Adrenal gland (tissue), 19 donors: ENCODE measurements at places on chromosomes 3 and 15. TPM values are rescaled to one million over a fixed set of nuclear protein-coding genes. Genes with fewer than 3 reads are reported as not detected.

- no peak for DNase-seq
These were observed 926.6 kb downstream of the EPHA3 start for GRCh38 chr3:90034038-90034437.

- no peak for DNase-seq
These were observed 3.0 kb upstream of the LRRC34 start for GRCh38 chr3:169815590-169816150.

DNA sequence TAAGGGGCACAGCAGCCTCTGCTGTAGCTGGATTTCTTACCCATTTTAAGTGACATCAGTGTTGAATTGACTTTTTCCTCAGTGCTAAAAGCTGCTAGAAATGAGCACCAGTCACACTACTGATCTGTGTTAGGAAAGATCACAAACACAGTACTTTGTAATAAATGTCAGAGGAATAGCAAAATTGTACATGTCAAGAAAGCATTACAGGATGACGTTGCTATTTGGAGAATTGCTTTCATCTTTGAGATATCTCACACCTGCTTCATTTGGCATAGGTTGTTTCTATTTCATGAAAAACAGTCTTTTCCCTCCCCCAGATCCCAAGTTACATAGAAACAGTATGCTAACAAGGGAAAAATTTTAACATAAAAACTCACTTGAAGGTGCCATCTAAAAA is 77.8 kb downstream of the SLC25A26 start:
- DNase-seq = no peak

- no peak for DNase-seq
These were observed 20.6 kb downstream of the ABTB1 start for GRCh38 chr3:127693336-127693843.

GRCh38 chr3:195870442-195870841 is 37.9 kb downstream of the TNK2 start:
- no peak for DNase-seq

- no peak for DNase-seq
These were observed 14.9 kb downstream of the LIPH start for GRCh38 chr3:185537369-185537970.

DNA sequence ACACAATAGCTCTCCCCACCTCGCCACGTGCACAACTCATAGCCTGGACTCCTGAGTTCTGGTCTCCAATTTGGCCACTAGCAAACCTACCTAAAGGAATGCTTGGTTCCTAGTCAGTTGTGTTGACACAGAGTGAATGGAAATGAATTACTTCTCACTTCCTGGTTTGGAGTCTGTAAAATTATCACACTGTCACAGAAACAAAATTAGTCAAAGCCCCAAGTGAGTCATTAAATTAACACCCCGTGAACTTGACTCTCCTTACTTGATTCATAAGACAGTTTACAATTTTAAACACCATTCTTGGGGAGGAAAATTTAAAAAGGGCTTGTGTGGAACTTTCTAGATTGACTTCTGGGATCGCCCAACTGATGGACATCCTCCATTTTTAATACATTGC is 276.2 kb upstream of the CTNNB1 start:
- DNase-seq = no peak

- DNase-seq = no peak
These were observed 321.5 kb upstream of the CBLB start for GRCh38 chr3:106190296-106190695.

GRCh38 chr3:34070831-34071585 is 272.6 kb downstream of the PDCD6IP start:
- no peak for DNase-seq

- DNase-seq = no peak
These were observed 18.8 kb downstream of the MAGI1 start for GRCh38 chr3:66019896-66020295.

DNA sequence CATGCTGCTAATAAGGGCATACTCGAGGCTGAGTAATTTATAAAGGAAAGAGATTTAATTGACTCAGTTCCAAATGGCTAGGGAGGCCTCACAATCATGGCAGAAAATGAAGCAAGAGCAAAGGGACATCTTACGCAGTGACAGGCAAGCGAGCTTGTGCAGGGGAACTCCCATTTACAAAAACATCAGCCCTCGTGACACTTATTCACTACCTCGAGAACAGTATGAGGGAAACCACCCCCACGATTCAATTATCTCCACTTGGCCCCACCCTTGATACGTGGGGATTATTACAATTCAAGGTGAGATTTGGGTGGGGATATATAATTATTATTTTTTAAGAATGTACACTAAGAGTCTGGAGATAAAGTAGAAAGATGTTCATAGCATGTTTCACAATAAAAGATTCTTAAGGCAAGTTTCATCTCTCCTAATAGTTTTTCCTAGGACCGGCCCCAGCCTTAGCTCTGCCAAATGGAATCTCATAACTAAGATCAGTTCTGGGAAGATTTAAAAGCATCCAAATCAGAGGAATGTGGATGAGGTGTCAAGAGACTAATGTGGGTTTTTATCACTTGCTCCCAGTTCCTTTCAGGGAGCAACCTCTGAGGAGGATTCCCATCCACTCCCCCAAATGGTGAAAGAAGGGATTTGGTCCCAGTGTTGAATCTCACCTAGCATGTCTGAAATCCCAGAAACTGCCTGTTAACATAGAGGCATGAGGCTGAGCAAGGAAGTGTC is 221.0 kb downstream of the ZMAT3 start:
- no peak for DNase-seq

DNA sequence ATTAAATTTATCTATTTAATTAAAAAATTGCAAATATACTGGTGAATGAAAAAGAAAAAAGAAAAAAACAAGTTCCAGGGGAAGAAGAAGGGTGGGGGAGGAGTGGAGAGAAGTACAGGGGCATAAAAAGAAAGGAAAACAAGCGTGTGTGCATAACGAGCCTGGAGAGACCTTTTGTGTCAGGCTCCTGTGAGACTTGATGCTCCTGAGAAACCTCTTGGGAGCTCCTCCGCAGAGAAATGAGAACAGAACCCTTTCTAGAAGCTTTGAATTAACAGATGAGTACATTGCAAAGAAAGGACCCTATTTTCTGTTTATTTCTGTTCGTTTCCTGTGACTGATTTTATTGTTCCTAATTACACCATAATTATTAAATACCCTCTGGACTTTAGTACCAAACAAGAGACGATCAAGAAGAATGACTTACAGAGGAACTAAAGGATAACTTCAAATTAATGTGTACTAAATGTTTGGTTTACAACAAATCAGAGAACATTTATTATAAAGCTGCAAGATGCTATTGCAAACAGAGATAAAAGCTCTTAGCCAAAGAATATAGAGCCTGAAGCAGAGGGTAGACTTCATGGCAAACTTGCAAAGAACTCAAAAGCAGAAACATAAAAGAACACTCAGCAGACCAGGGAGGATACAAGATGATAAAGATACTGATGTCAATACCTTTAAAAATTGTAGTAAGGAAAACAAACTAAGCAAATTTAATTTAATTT is 74.7 kb downstream of the DPPA2 start:
- DNase-seq = no peak

- no peak for DNase-seq
These were observed 5.5 kb downstream of the GRIP2 start for GRCh38 chr3:14534516-14535191.

DNA sequence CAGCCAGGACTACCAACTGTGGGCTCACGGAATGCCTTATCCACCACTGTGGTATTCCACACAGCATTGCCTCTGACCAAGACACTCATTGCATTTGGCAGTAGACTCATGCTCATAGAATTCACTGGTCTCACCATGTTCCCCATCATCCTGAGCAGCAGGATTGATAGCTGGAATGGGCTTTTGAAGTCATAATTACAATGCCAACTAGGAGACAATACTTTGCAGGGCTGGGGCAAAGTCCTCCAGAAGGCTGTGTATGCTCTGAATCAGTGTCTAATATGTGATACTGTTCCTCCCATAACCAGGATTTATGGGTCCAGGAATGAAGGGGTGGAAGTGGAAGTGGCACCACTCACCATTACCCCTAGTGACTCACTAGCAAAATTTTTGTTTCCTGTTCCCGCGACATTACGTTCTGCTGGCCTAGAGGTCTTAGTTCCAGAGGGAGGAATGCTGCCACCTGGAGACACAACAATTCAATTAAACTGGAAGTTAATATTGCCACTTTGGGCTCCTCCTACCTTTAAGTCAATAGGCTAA is 58.6 kb upstream of the CCDC80 start:
- DNase-seq = no peak

- DNase-seq = no peak
These were observed 75.4 kb downstream of the CDC25A start for GRCh38 chr3:48112813-48113212.

DNA sequence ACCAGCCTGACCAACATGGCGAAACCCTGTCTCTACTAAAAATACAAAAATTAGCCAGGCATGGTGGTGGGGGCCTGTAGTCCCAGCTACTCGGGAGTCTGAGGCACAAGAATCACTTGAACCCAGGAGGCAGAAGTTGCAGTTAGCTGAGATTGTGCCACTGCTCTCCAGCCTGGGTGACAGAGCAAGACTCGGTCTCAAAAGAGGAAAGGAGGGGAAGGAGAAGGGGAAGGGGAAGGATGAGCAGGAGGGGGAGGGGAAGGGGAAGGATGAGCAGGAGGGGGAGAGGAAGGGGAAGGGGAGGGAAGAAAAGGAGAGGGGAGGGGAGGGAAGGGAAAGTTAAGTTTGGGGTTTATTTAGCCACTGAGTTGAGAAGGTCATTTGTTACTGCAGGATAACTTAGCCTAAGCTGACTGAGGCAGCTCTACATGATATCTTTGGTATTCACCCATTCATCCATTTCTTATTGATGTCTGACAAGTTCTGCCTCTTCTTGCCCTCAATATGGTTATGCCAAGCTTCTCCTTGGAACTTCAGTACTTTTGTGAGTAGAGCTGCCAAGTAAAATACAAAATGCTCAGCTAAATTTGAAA is 15.9 kb upstream of the ABHD2 start:
- DNase-seq = no peak

DNA sequence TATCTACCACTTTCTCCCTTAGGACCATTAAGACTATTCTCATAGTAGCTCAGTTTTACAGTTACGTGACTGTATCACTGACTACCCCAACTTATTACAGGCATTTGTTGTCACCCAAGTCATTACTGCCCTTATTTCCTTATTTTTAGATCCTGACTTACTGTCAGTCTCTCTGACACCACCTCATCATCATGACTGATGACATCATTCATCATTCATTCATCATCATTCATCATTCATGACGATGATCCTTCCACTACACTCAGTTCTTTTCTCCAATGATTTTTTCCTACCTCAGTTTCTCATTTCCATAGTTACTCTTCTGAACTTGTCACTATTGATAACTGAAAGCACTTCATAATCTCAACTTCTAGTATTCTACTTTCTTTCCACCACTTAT is 83.8 kb downstream of the ADAM10 start:
- no peak for DNase-seq

- DNase-seq = peak; percentile 14
These were observed 36.2 kb upstream of the COL6A6 start for GRCh38 chr3:130480736-130481135.

GRCh38 chr3:196220991-196221390 is 4.7 kb downstream of the SLC51A start:
- no peak for DNase-seq

DNA sequence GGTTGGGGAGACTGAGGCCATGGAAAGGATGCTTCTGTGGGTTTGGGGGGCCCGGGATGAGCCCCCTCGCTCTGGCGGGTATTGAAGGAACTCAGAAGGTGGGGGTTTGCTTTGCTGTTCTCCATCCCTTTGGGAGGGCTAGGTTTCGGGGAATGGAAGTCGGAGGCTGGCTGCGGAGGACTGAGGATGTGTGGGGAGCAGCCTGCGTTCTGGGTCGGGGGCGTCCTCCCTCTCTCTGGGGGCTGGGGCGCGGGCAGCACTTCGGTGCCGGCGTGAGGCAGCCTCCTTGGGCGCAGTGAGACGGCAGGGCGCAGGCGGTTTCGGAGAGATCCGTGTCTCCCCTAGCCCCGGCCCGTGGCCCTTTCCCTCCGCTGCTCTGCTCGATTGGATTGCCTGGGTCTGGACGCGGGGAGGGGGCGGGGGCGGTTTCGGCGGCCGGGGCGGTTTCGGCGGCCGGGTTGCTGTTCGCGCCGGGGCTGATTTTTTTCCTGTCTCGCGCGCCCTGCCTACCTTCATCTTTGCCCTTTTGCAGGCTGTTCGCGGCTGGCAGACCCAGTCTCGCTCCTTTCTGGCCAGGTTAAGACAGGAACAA is 1.4 kb downstream of the PTPRG start:
- peak; percentile 59 for DNase-seq

DNA sequence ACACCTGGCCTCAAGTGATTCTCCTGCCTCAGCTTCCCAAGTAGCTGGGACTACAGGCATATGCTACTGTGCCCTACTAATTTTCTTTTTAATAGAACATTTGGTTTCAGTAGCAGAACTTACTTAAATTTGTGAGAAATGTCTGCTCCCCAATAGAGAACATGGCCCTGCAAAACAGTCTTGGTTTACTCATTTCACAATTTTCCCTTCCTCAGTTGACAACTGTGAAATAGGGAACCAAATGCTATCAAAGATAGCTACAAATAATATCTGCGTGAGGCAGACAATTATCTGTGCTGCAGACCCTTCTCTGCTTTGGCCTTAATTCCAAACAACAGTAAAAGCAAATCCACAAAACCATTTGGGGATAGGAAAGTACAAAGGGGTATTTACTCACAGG is 22.6 kb downstream of the METTL6 start:
- no peak for DNase-seq

DNA sequence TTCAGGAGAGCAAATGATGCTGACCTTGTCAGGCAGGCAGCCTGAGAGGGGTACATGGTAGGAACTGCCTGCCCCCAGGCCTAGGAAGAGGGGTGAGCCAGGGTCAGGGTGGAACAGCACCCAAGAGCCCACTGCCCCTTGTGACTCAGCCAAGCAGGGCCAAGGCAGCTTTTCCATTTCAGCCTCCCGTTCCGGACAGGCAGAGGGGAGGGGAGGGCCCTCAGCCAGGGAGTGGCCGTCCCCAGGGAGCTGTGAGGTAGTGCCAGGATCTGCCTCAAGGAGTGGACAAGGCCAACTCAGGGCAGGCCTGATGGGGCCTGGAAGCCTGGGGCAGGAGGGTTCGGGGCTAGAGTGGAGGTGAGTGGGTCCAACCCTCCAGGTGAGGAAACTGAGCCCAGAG is 5.1 kb upstream of the ANKRD63 start:
- DNase-seq = no peak

Gene SLC51A
- total RNA-seq = 2.3 TPM

Gene SATB1
- 12.6 TPM for total RNA-seq

Gene MORC1
- 0.06 TPM for total RNA-seq

Gene ACKR4
- total RNA-seq = 0.36 TPM

Gene ABHD6
- total RNA-seq = 18.0 TPM

Gene PDE12
- 30.2 TPM for total RNA-seq

Gene UBAP1L
- 0.48 TPM for total RNA-seq

Gene XIRP1
- 0.10 TPM for total RNA-seq
